ENCODE measurements at places on chromosomes 7 and 10.
A peak's percentile ranks its signal among the peaks of the same experiment; 100 is the strongest.

DNA sequence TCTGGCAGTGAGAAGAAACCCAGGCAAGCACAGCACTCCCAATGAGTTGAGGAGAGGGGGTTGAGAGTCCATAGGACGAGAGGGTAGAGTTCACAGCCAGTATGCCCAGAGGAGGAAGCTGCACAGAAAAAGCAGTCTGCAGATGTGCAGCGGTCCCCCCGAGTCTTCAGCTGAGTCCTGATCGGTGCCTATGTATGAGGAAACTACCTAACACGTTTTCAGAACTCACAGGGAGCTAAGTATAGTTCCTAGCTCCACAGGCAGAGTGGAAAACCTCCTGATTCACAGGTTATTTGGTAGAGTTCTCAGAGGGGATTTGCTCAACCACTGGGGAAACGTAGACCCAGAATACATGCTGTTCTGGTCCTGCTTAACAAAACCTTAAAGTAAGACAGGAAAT lies 271.3 kb upstream of the CNTNAP2 start:
- no peak for DNase-seq

DNA sequence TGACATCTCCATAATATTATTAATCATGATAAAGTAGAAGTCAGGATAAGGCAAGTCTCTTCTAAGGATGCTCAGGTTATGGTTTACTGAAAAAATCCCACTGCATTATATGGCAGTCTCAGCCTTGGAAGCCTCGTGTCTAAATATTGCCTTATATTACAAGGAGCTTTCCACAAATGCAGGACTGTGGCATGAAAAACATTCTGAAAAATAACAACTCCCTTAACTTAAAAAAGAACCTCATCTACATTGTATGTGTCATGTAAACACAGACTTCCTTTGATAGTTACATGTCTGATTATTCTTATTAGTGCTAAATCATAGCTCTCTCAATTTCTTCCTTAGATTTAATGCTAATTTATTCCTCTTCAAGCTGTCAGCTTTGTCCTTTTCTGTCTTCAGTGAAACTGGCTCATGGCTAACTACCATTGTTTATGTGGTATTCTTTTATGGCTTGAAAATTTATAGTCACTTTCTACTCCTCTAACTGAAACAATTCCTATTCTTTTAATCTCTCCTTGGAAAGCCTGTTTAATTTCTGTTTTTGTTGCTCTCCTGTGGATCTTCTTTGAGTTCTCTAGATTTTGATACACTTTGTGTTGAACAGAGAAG lies 156.1 kb downstream of the KIF20B start:
- DNase-seq, result no peak

DNA sequence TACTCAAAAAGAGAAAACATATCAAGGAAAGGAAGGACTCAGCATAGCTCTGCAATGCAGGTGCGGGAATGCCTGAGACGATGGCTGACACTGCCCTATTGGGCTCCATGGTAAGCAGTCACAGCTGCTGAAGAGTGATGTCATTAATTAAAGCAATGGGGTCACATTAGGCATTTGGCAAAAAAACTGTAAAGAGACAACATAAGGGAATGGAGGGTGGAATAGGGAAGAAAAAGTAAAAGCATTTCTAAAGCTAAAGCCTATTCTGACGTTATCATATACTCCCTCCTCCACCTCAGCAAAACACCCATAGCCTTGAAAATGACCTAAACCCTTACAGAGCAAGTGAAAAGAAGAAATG lies 38.5 kb upstream of the SPOCK2 start:
- DNase-seq, result no peak

GRCh38 chr10:32160864-32161263 lies 104.6 kb upstream of the KIF5B start:
- DNase-seq, result no peak

DNA sequence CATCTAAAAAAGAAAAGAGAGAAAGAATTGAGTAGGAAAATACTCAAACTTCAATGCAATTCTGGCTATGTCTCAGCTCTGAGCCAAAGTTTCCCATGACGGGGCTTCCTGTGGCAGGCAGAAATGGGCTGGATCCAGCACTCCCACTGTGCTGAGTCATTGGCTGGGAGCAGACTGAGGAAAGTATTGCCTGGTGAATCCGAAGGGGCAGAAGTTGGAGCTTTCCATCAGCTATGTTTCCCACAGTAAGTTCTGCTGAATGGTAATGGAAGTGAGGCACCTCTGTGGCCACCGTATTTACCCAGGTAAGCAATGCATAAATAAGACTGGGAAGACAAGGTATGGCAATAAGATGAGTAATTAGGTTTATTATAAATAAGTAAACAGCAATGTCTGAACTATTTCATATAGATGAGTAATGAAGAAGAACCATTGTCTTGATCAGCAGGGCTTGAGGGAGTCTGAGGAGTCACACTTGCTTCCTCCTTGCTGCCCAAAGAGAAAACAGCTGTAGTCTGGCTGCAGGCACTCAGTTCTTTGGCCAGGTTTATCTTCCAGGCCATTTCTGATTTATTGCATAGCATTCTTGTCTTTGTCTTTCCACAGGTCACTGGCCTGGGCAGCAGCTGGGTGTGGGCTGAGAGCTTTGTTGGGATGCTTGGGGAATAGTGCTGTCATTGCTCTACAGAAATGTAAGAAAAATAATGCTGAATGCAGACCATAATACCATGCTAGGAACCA lies 255.3 kb downstream of the DNAJB9 start:
- DNase-seq, result peak; percentile 67

DNA sequence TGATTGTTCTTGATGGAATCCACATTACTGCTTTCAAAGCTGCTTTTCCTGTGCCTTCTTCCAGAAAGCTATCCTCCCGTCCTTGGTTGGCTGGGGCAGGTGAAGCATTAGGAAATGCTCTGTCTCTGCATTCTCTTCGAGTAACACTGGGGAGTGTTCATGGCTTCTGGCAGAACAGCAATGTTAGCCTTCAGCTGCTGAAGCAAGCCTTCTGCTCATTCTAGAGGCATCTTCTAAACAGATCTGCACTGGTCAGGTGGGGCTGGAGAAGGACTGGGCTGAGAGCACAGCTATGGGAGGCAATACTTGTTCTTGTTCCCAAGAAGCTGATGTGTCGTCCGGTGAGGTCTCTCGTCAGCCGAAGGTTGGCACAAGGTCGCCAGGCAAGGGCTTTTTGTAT lies 80.6 kb downstream of the MGMT start:
- no peak for DNase-seq

- peak; percentile 13 for DNase-seq
These were observed 53.2 kb downstream of the GAD2 start for GRCh38 chr10:26269754-26270153.

- DNase-seq, result no peak
These were observed 1339.4 kb downstream of the XPNPEP1 start for GRCh38 chr10:108583877-108584276.

- DNase-seq, result no peak
These were observed 13.6 kb downstream of the HOXA1 start for GRCh38 chr7:27082171-27082570.

DNA sequence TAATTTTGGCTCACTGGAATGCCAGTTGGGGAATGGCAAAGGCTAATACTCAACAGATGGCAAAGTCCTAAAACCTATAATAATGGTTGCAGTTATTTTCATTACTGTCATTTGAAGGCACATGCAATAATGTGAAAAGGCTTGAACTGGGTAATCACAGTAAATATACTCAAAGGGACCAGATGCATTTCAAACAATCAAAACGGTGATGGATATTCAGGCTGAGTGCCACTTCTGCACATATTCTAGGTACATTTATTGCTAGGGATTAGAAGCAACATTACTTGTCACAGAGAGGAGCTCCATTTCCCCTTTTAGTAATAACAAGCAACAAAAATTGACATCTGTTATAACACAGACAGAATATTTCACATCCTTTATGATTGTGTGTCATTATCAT lies 171.8 kb downstream of the NXPH1 start:
- no peak for DNase-seq

- DNase-seq, result no peak
These were observed 557.4 kb upstream of the ADARB2 start for GRCh38 chr10:2294739-2295138.

All from epithelial cell of proximal tubule (primary cell).